ENCODE measurements at places on chromosomes 11 and 22.

- DNase-seq: no peak
These were observed 171.5 kb upstream of the B3GAT1 start for GRCh38 chr11:134583397-134583990.

GRCh38 chr11:121225382-121225781 is 67.2 kb upstream of the SC5D start:
- no peak for DNase-seq

DNA sequence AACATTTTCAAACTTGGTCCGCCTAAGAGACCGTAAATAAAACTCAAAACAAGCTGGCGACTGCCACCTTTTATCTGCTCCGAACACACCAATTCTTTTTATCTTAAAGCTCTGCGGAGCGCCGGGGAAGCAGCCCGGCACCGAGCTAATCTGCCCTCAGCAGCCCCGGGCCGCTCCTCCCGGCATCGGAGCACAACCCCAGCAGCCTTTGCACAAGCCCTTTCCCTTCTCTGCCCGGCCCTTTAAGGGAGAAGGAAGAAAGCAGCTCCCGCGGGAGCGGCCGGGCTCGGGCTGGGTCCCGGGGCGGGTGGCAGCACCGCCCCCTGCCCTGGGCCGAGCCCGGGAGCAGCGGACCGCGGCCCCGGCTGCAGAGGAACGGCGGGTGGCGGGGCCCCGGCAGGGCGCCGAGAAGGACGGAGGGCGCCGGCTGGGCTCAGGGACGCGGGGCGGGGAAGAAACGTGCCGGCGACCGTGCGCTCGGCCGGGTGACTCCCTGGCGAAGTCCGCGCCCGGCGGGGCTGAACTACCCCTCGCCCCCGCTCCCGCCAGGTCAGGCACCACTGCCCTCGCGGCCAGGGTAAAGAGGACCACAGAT is 133.6 kb upstream of the C11orf58 start:
- no peak for DNase-seq

- no peak for DNase-seq
These were observed 29.6 kb downstream of the AMPD3 start for GRCh38 chr11:10484461-10485180.

DNA sequence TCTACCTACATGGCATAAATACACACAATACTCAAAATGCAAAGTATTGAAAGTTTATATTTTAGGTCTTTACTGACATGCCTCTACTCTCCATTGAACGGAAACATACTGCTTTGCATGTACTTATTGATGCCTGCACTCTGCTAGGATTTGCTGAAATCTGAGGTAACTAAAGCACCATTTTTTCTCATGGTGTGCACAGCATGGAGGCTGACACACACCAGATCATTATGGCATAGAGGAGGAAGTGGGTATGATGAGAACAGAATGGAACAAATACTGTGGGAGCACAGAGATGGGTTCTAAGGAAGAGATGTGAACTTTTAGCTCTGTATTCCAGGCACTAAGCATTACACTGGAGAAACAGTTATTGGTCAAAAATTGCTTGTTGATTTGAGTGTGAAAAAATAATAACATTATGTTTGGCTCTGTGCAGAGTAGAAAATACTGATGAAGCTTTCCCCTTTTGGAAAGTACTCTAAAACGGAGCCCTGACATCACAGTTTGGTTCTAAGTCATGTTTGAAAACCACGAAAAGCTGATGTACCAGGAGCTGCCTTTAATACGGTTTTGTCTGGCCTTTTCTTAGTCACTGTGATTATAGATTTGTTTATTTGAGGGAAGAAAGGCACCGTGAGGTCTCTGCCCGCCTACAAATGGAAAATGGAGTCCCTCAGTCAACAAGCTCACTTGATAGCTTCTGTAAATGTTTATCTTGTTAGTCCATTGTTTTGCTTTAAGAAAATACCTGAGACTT is 5.6 kb downstream of the OR52R1 start:
- DNase-seq: no peak

DNA sequence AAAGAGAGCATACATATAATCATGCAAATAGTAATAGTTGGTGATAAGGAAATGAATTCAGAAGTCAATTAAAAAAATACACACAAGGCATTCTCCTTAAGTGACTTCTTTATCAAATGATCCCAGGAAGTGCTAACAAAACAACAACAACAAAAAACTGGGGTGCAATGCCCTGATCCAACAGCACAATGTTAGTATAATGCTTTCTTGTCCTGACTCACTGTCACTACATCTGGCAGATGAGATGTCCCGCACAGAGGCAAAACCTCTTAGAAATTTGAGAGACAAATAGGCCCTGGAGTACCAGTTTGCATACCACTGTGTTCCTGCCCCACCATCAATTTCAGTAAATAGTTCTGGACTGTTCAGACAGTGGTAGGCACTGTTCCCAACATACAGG is 11.0 kb upstream of the AMBRA1 start:
- DNase-seq: no peak

Data from non-pigmented ciliary epithelial cell (primary cell).